Right cardiac atrium (tissue), 5 donors: ENCODE measurements at places on chromosomes 11 and 22. TPM values are rescaled to one million over a fixed set of nuclear protein-coding genes. Genes with fewer than 3 reads are reported as not detected.

DNA sequence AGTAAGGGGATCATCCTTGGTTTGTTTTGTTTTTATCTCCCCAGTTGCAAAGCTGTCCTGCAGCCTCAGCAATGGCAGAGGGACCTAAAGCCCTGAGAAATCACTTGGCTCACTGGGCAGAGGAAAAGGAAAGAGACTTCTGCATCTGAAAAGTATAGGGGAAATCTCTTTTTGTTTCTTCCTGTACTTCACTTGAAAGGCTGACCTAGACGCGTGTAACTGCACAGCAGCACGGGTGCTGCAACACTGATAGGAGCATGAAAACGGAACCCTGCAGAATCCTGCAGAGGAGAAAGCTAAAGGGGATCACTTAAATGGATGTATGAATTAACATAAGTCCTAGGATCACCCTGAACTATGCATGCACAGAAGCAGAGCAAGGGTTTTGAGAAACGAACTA, 2.0 kb upstream of the PIWIL3 start:
- no peak for DNase-seq

BRSK2 gene
- 0.66 TPM for total RNA-seq

P2RY6 gene
- 0.96 TPM for total RNA-seq

- DNase-seq: no peak
These were observed 209.2 kb upstream of the TBCEL start for GRCh38 chr11:120814531-120815318.
